Vagina (tissue), 2 donors: ENCODE measurements at places on chromosomes 13 and 19.
A peak's percentile ranks its signal among the peaks of the same experiment; 100 is the strongest.

DNA sequence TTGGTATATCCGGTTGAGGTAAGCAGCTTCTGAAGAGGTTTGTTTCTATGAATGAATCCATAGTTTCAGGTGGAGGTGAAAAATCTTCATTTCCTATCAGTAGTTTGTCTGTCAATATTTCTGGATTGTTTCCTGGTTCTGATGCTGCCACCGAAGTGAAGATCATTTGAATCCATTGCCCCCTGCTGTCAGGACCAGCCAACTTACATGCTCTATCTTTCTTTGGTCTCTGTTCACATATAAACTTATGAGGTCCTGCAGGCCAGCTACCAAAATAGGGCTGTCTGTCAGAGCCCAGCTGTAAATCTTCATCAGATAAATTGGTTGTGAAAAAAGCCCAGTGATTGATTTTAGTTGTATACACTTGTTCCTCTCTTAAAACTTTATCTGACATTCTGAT lies 15.2 kb upstream of the N4BP2L1 start:
- DNase-seq: no peak

GRCh38 chr19:13976446-13976845 lies 24.1 kb downstream of the DCAF15 start:
- DNase-seq: no peak

DNA sequence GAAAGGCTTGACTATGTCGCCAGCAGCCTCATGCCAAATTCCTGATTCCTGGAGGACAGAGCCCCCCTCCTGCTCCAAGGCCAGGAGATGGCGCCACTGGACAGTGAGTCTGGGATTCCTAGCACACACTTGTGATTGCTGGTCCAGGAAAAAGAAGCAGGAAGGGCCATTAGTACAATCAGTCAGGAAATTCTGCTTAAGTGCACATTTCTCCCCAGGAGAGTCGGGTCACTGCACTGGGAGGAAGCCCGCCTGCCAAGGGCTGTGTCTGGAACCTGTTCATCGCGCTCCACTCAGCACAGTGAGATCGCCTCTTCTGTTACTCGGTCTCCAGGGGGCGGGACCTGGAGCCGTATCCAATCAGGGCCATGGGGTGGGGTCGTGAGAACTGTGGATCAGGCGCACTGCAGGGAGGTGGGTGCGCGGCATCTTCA lies 65.1 kb downstream of the ZNF823 start:
- peak; percentile 70 for DNase-seq

GRCh38 chr13:85828094-85828684 lies 29.0 kb upstream of the SLITRK6 start:
- DNase-seq: no peak

DNA sequence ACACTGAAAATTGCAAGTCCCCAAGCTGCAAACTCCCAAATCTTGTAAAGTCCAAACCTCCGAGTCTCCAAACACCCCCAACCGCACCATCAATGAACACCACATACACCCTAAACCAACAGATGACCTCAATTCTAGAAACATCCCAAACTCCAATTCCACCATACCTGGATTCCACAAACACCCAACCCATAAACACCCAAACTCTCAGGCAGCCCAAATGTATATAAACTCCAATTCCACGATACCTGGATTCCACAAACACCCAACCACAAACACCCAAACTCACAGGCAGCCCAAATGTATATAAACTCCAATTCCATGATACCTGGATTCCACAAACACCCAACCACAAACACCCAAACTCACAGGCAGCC lies 470 bp downstream of the C3 start:
- DNase-seq: no peak

GRCh38 chr13:49629196-49629938 lies 1.1 kb downstream of the ARL11 start:
- DNase-seq: no peak

GRCh38 chr13:67146523-67147130 lies 83.5 kb downstream of the PCDH9 start:
- DNase-seq: no peak

DNA sequence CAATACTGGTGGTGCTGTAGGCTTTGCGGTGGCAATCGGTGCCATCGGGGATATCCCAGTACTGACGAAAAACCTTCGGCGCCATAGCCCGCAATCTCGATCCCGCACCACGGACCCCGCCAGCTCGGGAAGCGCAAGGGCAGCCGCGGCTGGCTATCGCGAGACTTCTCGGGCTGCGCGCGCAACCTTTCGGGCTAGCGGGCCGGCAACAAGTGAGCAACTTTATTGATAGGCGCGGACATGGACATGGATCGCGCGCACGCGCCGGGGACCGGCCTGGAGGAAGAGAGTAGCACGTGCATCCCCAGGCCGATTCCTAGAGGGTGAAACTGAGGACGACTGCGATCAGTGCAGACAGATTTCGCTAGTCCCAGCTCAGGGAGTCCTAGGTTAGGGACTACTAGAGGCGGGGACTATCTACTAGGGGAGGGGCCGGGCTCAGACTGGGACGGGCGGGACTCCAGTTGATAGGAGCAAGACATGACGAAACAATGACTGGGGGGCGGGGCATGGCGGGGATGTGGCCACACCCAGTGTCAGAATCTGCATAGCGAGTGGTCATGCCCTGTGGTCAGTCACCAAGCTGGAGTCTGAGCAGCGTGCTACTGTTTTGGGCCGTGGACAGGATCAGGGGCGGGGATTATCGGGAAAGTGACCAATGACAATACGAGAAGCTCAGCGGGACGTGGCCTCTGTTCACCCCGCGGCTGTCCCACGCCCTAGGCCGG lies at the start of gene NDUFA11:
Gene NDUFA11, minus strand, starts transcription at position 167 of the 728 bp plus-strand sequence. Its CDS starts 82 bp downstream, at position 85.
- peak; percentile 100 for DNase-seq

DNA sequence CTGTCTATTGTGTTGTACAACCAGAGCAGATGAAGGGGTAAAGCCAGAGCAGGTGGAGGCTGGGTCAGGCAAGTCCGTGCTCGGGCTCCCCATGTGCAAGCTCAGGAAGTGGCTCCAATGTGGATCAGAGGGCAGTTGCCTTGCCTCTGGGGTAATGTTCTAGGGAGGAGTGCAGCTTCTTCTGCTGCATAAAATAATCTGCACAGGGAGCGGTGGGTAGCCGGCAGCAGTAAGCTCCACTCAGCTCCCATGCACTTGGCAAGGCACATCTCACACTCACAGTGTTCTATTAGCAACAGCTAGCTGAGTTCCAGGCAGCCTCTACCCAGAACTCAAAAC lies 565.3 kb upstream of the SLITRK1 start:
- no peak for DNase-seq

DNA sequence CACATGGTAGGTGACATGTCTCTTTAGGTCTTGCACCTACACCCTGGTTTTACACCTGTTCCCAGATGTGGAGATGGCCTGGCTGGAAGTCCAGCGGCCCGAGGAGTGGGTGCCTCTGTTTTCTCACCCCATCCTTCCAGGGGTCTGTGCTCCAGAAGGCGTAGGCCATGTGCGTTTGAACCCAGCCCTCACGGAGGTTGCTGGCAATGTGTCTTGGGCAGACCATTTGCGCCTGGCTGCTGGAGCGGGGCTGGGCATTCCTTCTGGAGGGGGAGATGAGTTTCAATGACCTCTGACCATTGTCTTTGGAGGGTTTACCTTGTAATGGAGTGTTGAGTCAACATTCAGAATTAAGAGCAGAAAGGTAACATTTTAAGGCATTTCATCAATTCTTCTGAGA lies 54.8 kb upstream of the ZNF536 start:
- DNase-seq: no peak

DNA sequence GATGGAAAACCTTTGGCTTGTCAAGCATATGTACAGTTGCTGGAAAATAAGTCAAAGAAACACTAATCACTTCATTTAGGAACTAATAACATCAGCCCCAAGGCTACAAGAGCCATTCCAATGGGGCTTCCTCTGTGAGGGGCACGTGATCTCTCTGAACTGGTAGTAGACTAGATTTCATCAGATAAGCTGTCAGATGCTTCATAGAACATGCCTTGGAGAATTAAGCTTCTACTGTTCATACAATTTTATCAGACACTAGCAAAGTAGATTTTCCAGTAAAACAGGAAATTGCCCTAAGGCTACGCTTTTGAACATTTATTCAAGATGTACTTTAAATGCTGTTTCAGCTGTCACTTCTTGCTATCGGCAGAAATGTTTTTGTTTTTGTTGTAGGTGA lies 107.8 kb downstream of the EDNRB start:
- no peak for DNase-seq

- no peak for DNase-seq
These were observed 36.0 kb upstream of the UBL3 start for GRCh38 chr13:29886446-29886845.

GRCh38 chr13:20051366-20051765 lies 92.8 kb downstream of the ZMYM2 start:
- DNase-seq: no peak

GRCh38 chr13:38167164-38167822 lies 182.4 kb upstream of the UFM1 start:
- no peak for DNase-seq

DNA sequence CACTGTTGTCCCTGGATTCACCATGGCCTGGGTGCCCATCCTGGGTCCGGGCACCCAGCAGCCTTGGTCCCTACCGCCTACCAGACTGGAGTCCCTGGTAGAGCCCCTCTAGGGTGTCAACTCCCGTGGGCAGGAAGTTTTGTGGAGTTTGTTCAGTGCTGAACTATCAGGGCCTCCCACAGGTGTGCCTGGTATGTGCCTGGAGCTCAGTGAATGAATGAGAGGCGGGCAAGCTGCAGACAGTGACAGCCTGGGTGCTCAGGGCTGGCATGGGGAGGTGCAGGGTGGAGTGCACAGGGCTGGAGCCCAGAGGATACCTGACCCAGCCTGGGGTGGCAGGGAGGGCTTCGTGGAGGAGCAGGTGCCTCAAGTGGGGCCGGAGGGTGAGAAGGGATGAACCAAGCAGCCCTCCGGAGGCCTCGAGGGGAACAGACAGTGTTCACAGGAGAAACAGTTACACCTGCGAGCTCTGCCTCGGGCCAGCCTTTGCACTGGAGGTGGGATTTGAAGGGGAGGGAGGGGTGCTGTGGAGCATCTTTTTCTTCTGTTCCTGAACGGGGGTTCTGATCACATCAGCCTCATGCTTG lies 29.6 kb downstream of the PAK4 start:
- no peak for DNase-seq

DNA sequence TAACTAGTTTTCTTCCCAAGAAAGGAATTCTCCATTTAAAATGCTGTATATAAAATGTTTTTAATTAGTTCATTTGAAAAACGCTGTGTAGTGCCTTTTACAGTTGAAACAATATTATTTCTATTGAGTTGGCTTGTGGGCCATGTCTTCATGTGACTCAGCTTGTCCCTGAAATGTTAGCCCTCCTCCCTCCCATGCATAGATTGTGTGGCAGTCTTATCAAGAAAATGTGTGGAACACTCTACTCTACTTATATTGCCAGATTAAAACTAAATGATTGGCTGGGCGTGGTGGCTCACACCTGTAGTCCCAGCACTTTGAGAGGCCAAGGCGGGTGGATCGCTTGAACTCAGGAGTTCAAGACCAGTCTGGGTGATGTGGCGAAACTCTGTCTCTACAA lies 33.4 kb downstream of the TFDP1 start:
- no peak for DNase-seq

DNA sequence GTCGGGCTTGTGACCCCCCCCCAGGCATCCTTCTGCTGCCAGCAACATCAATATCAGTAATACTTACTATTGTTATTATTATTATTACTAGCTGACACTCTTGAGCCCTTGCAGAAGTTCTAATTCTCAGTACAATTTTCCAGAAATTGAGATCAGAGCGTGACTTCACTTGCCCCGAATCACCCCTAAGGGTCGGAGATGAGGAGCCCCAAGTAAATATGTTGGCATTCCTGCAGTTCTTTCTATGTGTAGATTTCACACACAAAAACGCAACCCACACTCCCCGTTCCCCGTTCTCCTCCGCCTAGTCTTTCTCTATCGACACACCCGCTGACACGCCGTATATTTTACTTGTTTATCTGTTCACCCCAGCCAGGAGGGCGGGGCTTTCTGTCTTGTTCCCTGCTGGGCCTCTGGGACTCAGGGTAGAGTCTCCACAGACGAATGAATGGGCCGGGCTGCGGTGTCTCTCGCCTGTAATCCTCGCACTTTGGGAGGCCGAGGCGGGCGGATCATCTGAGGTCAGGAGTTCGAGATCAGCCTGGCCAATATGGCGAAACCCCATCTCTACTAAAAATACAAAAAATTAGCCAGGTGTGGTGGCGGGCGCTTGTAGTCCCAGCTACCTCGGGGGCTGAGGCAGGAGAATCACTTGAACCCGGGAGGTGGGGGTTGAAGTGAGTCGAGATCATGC lies 14.7 kb downstream of the TLE5 start:
- no peak for DNase-seq

- no peak for DNase-seq
These were observed 24.1 kb upstream of the CEACAM20 start for GRCh38 chr19:44553478-44554171.

- DNase-seq: no peak
These were observed 1.7 kb upstream of the NUMBL start for GRCh38 chr19:40692212-40692551.

- DNase-seq: no peak
These were observed 20.5 kb upstream of the TMEM160 start for GRCh38 chr19:47068876-47069406.

GRCh38 chr19:33259539-33259938 lies 33.9 kb upstream of the SLC7A10 start:
- no peak for DNase-seq

DNA sequence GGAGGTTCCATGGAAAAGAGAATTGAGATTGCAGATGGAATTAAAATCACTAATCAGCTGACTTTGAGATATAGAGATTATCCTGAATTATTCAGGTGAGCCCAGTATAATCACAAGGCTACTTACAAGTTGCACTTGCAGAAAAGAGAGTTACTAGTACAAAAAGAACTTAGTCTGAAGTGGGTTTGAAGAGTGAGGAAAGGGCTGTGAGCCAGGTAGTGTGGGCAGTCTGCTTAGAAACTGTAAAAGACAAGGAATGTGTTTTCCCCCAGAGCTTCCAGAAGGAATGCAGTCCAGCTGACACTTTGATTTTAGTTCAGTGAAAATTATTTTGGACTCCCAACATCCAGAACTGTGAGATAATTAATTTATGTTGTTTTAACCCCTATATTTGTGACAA lies 285.4 kb upstream of the GPC6 start:
- no peak for DNase-seq

DNA sequence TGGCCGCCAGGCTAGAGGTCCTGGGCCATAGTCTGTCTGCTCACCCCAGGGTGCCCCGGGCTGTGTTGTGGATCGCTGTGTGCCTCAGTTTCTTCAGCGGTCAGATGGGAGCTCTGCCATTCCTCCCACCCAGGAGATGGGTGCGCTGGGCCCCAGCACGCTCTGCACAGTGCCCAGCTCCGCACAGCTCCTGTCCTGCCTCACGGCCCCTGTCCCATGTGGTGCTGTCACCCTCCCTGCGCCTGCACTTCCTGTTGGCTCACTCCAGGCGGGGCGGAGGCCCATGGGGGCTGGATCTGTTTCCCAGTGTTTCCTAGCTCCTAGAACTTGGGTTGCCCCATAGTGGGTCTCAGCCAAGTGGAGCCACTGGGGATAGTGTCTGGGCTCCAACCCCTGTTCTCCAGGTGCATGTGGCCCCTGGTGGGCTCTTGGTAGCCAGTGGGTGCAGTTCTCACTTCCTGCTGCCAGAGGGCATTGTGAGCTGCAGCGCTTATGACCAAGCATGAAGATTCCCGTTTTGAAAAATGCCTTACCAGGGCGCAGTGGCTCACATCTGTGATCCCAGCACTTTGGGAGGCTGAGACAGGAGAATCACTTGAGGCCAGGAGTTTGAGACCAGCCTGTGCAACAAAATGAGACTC lies 69.8 kb downstream of the KDM4B start:
- no peak for DNase-seq
